IMR-90 (cell line): ENCODE measurements at places on chromosomes 6 and 20. TPM values are rescaled to one million over a fixed set of nuclear protein-coding genes. Genes with fewer than 3 reads are reported as not detected.

Gene HTR1E
- polyA plus RNA-seq: not detected in 2 replicates

Gene ITCH
- polyA plus RNA-seq: 8.8 and 12.7 TPM in 2 replicates

Gene CDS2
- 14.2 and 17.0 TPM in 2 replicates for polyA plus RNA-seq

Gene PACSIN1
- polyA plus RNA-seq: 0.02 and 0.03 TPM in 2 replicates

Gene OPRM1
- not detected in 2 replicates for polyA plus RNA-seq

Gene SLC32A1
- polyA plus RNA-seq: not detected in 2 replicates

Gene SLC22A16
- not detected in 2 replicates for polyA plus RNA-seq

Gene ACTL10
- 0.43 and 0.49 TPM in 2 replicates for polyA plus RNA-seq

Gene HUS1B
- polyA plus RNA-seq: 0.39 and 0.59 TPM in 2 replicates

Gene SRMS
- not detected in 2 replicates for polyA plus RNA-seq

Gene TCF15
- polyA plus RNA-seq: not detected in 2 replicates

Gene ZFP64
- 15.1 and 17.1 TPM in 2 replicates for polyA plus RNA-seq

Gene PLN
- polyA plus RNA-seq: not detected in 2 replicates

Gene GSTA4
- 29.6 and 35.6 TPM in 2 replicates for polyA plus RNA-seq

Gene HECA
- 2.5 and 3.1 TPM in 2 replicates for polyA plus RNA-seq

Gene NMBR
- polyA plus RNA-seq: not detected in 2 replicates

Gene ALDH8A1
- polyA plus RNA-seq: 0.15 and 0.19 TPM in 2 replicates

Gene GINS1
- 4.1 and 4.9 TPM in 2 replicates for polyA plus RNA-seq

Gene CPXM1
- 4.5 and 4.6 TPM in 2 replicates for polyA plus RNA-seq

Gene HSPA1B
- 59.4 and 61.1 TPM in 2 replicates for polyA plus RNA-seq

Gene CLPSL2
- polyA plus RNA-seq: not detected in 2 replicates

Gene SPDEF
- polyA plus RNA-seq: 0.04 and 0.05 TPM in 2 replicates

Gene MAS1
- under 0.01 TPM in 1 of 2 replicates, not detected in the other for polyA plus RNA-seq

Gene FAM83D
- 26.4 and 29.6 TPM in 2 replicates for polyA plus RNA-seq

Gene ATRN
- 27.8 and 32.3 TPM in 2 replicates for polyA plus RNA-seq
